ENCODE measurements at places on chromosomes 6 and 20.

GRCh38 chr20:44056010-44056698 lies 130.8 kb downstream of the JPH2 start:
- peak; percentile 57 for DNase-seq

DNA sequence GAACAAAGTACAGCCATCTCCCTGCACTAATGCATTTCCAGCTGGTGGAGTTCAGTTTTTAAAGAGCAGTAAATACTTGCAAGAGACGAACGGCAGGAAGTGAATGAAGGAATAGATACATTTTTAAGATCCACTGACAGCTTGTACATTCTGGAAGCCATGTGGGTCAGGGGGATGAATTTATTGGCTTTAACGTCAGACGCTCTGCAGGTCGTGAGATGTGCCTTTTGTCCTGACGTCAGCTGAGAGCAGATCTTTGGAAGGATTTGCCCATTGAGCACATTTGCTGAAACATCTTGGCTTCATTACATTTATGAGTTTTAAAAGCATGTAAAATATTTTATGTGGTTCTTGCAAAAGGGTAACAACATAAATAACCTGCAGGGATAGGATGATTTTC lies 29.5 kb upstream of the SALL4 start:
- DNase-seq: no peak

- DNase-seq: no peak
Observed at GRCh38 chr20:44642203-44643153, 9.0 kb downstream of the ADA start.

DNA sequence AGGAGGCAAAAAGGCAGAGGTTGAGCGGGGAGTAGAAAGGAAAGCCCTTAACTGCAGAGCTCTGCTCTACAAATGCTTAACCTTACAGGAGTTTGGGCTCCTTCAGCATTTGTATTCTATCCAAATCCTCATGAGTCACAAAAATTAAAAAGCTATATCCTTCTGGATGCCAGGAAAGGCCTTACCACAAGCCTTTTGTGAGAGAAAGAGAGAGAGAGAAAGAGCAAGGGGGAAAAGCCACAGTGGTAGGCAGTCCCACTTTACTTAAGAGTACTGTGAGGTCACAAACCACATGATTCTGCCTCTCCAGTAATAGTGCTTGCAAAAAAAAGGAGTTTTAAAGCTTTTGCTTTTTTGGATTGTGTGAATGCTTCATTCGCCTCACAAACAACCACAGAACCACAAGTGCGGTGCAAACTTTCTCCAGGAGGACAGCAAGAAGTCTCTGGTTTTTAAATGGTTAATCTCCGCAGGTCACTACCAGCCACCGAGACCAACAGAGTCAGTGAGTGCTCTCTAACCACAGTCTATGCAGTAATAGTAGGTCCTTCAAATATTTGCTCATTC lies at the start of gene RUNX2:
Gene RUNX2 (plus strand): TSS at position 375 of the 567 bp plus-strand sequence. CDS start 397 bp downstream, outside the sequence.
- DNase-seq: peak; percentile 70

DNA sequence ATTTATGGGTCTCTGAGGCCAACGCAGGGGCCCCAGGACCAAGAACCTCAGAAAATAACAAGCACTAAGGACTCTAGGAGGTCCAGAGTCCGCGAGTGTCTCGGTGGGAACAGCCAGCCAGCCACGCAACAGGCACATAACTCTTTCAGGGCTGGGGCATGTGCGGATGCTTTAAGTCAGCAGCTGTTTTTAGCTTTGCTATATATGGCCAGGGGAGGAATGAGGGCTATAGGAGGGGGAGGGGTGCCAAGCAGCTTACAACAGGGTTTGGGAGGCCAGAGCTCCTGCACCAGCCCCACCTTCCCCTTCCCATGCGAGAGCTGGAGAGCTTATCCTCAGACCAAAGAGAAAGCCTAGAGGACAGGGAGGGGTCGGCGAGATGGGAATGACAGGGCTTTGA lies 6.2 kb downstream of the JPH2 start:
- no peak for DNase-seq

GRCh38 chr6:24996269-24996836 lies 60.6 kb upstream of the RIPOR2 start:
- peak; percentile 20 for DNase-seq

DNA sequence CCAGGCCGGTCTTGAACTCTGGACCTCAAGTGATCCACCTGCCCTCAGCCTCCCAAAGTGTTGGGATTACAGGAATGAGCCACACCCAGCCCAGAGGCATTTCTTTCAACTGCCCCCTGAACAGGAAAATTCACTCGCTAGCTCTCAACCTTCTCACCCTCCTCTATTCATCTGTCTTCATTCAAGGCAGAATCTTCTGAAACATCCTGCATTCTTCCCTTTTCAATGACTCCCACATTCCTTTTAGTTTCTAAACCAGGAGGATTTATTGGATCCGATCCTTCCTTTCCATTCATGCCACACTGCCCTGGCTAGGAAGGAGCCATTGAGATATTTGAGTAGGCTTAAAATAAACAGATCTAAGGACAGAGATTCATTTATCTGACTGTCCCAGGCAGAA lies 52.9 kb downstream of the C6orf52 start:
- DNase-seq: no peak

DNA sequence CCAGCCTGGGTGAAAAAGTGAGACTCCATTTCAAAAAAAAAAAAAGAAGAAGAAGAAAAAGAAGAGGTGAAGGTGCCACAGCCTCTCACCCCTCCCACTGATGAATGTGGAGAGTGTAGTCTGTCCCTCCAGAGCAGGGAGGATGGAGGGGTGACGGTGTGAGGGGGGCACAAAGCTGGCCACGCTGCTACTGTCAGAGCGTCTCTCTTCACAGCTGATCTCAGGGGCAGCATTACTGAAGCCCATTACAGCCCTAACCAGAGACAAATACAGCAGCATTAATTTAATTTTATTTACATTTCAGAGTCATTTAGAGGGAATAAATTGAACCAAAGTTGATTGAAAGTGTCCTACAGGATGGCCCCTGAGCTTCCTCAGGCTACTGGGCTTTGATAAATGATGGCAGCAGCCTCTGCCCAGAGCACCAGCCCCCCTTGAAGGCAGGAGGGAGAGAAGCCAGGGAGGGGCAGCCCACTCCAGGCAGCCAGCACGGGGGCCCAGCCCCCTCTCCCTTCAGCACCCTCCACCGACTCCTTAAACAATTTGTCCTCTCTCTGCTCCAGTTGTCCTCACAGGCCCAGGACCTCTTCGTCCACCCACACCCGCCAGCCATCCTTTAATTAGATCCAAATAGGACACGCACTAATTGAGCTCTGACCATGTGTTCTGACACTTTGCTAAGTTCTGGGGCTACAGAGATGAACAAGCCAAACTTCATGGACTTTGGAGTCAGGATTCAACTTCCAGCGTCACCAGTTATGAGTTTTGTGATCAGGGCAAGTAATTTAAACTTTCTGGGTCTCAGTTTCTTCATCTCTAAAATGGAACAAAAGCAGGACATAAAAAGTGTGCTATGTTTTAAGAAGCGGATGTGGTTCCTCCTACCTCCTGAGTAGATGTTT lies 18.6 kb upstream of the ZFAND3 start:
- DNase-seq: no peak

GRCh38 chr20:20732641-20733040 lies 20.2 kb upstream of the RALGAPA2 start:
- no peak for DNase-seq

- DNase-seq: no peak
Observed at GRCh38 chr6:48194596-48195295, 83.7 kb upstream of the PTCHD4 start.

DNA sequence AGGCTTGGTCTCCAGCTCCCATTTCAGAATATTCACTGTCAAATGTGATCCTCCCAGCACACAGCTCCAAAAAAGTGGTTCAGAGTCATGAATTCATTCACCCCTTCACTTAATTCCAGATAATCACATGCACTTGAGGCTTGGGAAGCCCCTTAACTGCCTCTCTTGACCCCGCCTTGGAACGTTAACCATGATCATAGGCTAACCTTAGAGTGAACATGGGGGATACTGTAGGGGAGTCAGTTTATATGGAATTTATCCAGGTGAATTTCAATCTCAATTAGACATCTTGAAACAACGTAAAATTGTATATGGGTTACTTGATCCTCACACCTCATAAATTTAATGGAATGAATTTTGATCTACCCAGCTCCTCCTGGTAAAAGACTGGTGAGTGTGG lies 346.8 kb upstream of the ARID1B start:
- no peak for DNase-seq

DNA sequence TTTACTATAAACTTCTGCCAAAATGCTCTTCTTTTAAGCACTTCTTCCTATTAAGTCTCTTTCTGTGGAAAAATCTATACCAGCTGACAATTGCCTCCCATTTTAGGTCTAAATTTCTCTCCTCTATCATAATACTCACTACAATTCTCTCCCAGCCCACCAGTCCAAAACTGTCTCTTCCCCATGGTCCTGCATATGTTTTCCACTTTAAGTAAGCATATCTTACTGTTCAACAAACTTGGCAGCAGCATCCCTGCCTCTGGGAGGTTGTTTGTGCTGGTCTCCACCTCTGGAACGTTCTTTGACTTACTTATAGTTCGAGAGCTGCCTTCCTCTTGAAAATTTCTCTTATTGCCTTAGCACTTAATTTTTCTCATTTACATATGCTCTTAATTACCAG lies 180.5 kb downstream of the COL12A1 start:
- no peak for DNase-seq

- no peak for DNase-seq
Observed at GRCh38 chr6:143739341-143739851, 61.6 kb downstream of the PHACTR2 start.

DNA sequence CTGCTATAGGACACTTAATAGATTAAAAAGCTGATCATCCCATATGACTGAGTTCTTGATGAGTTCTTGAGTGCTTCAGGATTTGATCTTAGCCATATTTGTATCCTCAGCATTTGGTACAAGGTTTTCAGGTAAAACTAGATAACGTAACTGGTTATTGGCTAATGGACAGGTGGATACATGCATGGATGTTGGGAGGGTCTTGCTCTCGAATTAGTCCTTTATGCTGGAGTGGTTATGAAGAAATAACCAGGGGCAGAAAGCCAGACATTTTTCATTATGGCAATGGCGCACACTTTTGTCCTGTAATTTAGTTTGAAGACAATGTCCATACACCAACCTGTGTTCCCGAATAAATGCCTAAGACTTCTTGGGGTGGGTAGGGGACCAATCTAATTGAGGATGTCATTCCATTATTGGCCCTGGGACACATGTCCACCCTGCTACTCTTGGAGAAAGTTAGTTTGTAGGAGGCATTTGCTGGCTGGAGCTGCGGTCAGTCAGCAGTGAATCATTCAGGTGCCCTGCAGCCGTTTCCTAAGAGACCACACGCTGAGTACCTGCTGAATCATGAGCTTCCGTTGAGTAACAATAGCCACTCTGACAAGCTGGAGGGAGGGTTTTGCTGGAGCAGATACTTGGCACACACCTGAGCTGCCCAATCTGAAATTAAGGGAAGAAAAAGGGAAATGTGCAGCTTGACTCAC lies 194.4 kb downstream of the FOXA2 start:
- DNase-seq: no peak

- DNase-seq: no peak
Observed at GRCh38 chr20:59596690-59597089, 7.7 kb upstream of the PHACTR3 start.

- DNase-seq: no peak
Observed at GRCh38 chr6:16533210-16533609, 228.1 kb downstream of the ATXN1 start.

DNA sequence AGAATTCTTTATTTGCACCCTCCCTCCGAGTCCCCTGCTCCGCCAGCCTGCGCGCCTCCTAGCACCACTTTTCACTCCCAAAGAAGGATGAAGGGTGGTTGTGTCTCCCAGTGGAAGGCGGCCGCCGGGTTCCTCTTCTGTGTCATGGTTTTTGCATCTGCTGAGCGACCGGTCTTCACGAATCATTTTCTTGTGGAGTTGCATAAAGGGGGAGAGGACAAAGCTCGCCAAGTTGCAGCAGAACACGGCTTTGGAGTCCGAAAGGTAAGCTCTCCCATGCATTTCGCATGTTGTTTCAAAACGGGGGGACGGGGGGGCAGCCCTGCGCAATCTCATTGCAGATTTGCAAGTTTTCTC lies 357 bp downstream of the PCSK2 start:
- DNase-seq: no peak
